ENCODE measurements at places on chromosomes 11 and 22.
A peak's percentile ranks its signal among the peaks of the same experiment; 100 is the strongest.

DNA sequence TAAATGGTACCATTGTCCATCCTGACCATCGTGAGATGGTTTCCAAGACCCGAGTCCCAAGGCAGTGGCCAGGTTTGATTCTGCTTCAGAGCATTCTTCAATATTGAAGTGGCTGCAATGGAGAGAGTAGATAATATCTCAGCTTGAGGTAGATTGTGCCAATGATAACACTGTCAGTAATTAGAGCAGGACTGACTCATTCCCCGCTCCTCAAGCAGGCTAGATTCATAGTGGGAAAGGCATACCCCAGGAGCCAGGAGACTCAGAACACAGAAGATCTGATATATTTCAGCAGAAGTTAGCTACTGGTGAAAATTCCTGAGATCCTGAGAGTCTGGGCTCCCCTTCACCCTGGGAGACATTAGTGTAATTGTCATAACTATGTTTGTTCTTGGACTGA, 55.6 kb upstream of the LARGE1 start:
- DNase-seq, result no peak

DNA sequence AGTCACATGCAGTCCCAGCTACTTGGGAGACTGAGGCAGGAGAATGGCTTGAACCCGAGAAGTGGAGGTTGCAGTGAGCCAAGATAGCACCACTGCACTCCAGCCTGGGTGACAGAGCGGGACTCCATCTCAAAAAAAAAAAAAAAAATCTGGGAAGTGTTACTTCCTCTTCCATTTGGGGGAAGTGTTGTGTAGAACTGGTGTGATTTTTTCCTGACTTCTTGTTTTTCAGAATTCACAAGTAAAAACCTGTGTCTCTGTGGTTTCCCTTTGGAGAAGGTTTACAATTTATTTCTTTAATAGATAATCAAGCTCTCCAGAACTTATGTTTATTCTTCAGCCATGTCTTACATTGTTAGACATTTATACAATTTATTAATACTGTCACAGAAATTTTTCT, 396.1 kb downstream of the BRD1 start:
- no peak for DNase-seq

DNA sequence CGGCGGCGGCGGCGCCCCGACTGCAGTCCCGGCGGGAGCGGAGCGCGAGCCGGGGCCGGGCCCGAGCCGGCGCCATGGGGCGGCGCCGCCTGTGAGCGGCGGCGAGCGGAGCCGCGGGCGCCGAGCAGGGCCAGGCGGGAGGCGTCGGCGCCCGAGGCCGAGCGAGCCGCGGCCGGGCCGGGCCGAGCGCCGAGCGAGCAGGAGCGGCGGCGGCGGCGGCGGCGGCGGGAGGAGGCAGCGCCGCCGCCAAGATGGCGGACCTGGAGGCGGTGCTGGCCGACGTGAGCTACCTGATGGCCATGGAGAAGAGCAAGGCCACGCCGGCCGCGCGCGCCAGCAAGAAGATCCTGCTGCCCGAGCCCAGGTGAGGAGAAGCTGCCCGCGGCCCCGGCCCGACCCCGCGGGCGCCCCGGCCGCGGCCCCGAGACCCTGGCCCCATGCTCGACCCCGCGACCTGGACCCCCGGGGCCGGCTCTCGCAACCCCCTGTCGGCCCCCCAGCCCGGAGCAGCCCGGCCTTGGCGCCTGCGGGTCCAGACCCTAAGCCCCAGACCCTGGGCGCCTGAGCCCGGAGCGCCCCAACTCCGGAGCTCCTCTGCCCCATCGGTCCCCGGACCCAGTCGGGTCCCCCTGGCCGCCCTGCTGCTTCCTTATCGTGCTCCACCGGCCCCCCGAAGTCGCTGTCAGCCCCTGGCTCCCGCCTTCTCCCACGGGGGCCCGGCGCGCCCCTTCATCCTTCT, at the start of gene GRK2:
Gene GRK2, plus strand, starts transcription at position 25 of the 739 bp plus-strand sequence. Its CDS starts 227 bp downstream, at position 252.
- DNase-seq, result peak; percentile 68

DNA sequence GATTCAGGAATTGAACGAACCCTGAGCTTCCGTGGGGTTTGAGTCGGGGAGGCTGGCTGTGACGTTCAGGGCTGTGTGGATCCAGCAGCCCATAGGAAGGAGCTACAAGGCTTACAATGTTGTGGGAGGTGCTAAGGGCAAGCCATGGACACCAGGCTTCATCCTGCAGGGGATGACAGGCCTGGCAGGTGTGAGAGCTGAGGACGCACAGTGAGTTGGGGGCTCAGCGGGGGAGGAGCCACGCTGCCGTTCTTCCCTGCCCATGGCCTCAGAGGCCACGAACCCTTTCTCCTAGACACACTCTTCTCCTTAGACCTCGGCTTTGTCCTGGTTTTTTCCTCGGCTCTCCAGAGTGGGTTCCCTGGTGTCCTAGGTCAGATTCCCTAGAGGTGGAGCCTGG, 113.3 kb upstream of the SLC22A12 start:
- DNase-seq, result no peak

DNA sequence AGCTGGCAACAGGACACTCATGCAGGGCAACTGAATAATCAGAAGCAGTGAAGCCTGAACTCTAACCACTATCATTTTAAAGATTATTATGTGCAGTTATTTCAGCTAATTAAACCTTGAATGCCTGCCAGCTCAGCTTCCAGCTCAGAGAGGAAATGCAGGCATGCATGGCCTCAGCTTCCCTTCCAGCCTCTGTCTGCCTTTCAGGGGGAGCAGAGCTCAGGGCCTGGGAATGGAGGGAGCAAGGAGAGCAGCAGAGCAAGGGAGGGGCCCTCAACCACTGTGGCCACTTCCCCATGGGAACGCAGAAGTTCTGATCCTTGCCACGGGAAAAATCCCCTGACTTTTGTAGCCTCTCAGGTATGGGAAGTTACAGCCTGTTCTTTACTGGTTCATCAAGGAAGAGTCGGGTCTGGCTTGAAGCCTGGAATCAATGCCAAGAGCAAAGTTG, 32.5 kb upstream of the APLNR start:
- no peak for DNase-seq

GRCh38 chr22:46976598-46976997, 214.1 kb downstream of the TBC1D22A start:
- DNase-seq, result no peak

DNA sequence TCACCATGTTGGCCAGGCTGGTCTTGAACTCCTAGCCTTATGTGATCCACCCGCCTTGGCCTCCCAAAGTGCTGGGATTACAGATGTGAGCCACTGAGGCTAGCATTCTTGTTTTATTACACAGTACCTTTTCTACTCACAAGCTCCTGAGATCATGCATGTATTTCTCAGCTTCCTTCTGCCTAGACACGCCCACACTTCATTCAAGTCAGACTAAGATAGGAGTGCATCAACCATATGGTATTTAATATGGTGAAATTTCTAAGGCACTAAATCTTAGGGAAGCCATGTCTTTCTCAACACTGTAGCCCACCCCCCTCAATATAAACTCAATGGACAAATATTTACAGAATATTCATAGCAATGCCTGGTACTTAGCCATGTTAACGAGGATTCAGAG, 62.1 kb downstream of the SLC25A17 start:
- DNase-seq, result no peak

DNA sequence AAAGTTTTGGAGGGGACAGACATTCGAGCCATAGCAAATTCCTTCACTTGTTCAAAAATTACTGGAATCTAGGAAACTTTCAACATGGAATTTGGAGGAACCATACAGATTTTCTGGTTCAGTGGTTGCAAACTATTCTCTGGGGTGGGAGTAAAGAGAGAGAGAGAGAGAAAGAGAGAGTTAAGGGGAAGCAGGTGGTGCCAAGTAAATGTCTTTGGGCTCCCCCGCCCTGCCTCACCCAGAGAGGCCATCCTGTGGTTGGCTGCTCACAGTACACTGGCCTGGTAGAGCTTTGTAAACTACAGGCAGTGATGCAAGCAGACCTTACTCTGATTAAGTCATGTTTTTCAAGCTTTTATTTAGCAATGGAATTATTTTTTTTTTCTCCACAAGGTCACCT, 82.6 kb downstream of the ADAMTS15 start:
- no peak for DNase-seq

GRCh38 chr11:118305726-118306125, 1.2 kb downstream of the CD3E start:
- DNase-seq, result no peak

DNA sequence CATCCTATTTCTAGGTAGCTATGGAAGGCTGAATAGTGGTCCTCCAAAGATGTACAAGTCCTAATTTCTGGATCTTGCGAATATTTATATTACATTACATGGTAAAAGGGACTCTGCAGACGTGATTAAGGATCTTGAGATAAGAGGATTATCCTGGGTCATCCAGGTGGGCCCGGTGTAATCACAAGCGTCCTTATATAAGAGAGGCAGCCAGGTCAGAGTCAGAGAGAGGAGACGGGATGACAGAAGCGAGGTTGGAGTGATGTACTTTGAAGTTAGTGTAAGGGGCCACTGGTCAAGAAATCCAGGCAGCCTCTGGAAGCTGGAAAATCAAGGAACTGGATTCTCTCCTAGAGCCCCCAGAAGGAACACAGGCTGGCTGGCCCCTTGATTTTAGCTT, 70.1 kb upstream of the MYOD1 start:
- no peak for DNase-seq

- no peak for DNase-seq
These were observed 26.1 kb downstream of the PTPRJ start for GRCh38 chr11:48006301-48006992.

DNA sequence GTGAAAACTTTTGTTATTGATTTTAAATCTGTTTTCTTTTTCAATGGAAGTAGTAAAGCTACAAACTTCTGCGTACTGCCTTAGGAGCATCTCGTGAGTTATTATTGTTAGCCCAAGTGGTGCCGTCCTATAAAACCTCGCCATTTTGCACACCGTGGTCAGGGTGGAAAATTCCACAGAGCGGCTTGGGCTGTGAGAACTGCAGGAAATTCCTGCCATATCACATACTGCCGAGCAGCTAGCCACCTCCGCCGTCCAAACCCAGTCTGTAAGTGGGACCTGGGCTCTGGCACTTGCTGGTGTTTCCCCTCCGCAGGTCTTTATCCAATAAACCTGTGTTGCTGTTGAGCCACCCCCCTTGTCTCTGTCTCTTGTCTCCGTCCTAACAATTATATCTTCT, 88.0 kb upstream of the POU2AF2 start:
- DNase-seq, result no peak

- no peak for DNase-seq
These were observed 178.2 kb upstream of the TMEM45B start for GRCh38 chr11:129637473-129637872.

DNA sequence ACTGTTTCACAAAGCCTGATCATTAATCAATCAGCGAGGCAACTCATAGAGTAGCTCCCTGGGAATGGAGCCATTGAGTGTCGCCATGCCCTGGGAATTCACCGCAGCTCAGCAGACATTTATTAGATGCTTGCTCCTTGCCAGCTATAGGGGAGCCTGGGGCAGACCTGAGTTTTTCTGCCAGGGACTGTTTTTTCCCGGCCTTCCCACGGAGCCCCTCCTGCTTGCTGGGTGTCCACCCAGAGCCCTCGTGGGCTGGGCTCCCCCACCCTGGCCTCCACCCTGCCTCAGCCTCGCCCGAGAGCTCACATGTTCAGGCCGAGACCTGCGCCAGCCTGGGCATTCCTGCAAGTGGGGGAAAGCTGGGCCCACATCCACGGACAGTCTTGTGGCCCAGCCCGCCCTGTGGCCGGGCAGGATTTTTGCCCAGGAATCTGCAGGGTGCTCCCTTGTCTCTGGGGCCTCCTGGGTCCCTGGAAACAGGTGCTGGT, 64.9 kb downstream of the SMIM38 start:
- DNase-seq, result no peak

DNA sequence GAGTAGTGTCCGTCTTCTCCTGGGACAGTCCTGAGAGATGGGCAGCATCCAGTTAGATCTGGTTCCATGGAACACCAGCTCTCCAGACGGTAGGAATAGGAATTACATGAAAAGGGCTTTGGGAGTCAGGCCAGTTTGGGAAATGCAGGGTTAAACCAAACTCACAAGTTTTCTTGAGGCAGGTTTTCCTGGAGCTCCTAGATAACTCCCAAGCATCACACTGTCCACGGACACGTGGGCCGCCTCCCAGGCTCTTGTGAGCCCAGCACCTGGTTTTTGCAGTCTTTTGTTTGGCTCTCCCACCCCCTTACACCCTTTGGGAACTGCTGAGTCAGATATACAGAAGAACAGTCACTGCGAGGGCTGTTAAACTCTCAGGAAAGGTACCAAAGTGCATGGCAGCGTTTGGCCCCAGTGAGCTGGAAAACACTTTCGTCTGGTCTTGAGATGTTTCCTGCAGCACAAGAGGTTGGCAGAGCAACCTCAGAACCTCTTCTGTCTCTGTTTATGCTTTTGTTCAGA, 90.0 kb downstream of the BCR start:
- DNase-seq, result no peak

DNA sequence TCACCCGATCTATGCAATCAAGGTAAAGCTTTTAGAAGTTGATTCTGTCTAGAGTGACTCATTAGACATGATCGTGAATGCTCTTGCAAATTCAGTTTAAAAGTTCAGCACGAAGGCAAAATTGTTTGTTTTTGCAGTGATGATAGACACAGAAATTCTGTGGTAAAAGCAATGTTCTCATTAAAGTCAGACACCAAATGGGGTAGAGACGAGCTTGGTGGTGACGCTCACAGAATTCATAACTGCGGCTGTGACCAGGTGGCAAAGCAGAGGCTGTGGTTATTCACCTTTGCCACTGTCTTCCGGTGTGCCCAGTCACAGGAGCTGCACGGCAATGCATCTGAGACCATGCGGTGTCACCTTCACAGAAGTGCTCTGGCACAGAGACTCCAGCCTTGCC, 83.4 kb downstream of the WNT7B start:
- DNase-seq, result no peak

- no peak for DNase-seq
These were observed 8.9 kb downstream of the OLFML1 start for GRCh38 chr11:7494086-7494745.

DNA sequence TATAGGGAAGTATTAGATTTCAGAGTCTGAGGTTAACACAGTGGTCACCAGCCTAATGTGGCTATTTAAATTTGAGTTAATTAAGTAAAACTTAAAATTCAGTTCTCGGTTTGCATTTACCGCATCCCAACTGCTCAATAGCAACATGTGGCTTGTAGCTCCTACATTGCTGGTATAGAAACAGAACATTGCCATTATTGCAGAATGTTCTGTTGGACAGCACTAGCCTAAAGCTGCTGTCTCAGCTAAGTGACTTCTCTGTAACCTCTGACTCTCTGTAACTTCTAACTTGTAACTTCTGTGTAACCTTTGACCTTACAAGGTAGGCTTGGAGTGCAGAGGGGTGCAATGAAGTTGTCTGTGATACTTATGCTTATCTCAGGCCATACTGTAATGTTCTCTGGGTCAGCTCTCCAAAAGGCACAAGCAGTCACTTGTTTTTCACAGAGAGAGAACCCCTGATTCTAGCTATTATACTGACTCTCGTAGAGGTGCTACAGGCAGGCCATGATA, 78.7 kb downstream of the ZNRF3 start:
- DNase-seq, result no peak

DNA sequence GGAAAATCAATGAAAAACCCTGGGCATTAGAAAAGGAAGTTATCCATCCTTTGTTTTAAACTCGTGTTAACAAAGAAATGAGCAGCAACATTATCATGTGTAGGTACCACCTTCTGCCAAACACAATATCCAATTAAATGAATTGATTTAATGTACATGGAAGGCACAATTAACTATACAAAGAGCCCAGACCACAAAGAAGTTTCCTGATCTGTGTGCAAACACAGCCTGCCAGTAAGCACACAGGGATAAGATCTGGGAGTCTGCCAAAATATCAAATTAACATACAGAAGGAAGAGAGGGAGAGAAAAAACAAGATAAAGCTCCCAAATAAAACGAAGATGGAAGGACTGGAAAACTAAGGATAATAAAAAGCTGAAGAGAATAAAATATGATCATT, 54.1 kb upstream of the SLC25A1 start:
- no peak for DNase-seq

Data from left ventricle myocardium superior (tissue), 1 donor.